ENCODE measurements at places on chromosomes 12 and 14. TPM values are rescaled to one million over a fixed set of nuclear protein-coding genes. Genes with fewer than 3 reads are reported as not detected.

Gene SLCO1A2
- total RNA-seq, result not detected

Gene SIX1
- 2.4 TPM for total RNA-seq

Gene ERBB3
- total RNA-seq, result 0.64 TPM

Gene WNT1
- not detected for total RNA-seq

Gene FBXO33
- total RNA-seq, result 10.8 TPM

Gene RIPK3
- total RNA-seq, result 0.65 TPM

Gene ISM2
- total RNA-seq, result not detected

Gene PPP4R4
- total RNA-seq, result 8.5 TPM

Gene ADCY6
- total RNA-seq, result 42.2 TPM

Gene HCAR3
- total RNA-seq, result not detected

Gene OR4Q2
- not detected for total RNA-seq

Gene BATF
- total RNA-seq, result not detected

Gene ST8SIA1
- under 0.01 TPM for total RNA-seq

Gene CCDC175
- total RNA-seq, result not detected

Gene GPR84
- 0.13 TPM for total RNA-seq

Gene PTPRO
- 0.39 TPM for total RNA-seq

Gene CPNE6
- total RNA-seq, result not detected

Gene ATP5MC2
- 424 TPM for total RNA-seq

Gene CFAP73
- not detected for total RNA-seq

Gene KCNH5
- total RNA-seq, result 0.24 TPM

Gene ULK1
- total RNA-seq, result 6.5 TPM

Gene P2RX2
- not detected for total RNA-seq

Gene NDUFA12
- total RNA-seq, result 156 TPM

Gene KRT83
- total RNA-seq, result not detected
